ENCODE measurements at places on chromosomes 2 and 18.
A peak's percentile ranks its signal among the peaks of the same experiment; 100 is the strongest.

- no peak for DNase-seq
Measured at GRCh38 chr2:66438498-66438833, 3.5 kb downstream of the MEIS1 start.

DNA sequence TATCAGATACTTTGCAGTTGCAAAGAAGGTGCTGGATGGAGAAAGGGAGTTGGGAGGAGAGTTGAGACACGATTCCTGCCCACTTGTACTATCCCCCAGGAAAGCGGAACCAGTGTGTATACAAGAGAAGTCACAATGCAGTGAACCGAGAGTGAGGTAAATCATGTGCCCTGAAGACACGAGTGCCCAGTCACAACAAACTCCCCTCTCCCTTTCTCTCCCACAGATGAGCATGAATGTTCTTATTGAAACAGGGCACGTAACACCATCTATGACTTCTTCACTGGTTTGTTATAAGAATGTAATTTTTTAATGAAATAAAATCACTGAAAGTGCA, 155.7 kb downstream of the IRS1 start:
- DNase-seq = no peak

DNA sequence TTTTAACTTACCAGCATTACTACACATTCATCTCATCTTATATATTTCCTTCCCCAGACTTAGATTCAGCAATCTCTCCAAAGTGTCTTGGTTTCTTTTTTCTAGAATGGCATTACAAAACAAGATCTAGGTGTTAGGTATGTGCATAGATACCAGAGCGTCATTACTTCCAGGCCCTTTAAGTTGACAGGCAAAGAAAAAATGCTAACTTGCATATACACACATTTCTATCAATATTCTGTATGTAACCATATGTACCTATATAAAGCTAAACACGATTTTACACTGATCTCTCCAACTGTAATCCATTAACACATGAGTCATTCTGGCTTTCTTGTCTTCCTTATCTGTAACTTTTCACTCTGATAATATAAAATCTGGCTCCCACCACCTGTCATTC, 503.8 kb upstream of the NRXN1 start:
- no peak for DNase-seq

- DNase-seq = no peak
Measured at GRCh38 chr2:216810399-216811160, 49.3 kb downstream of the TNP1 start.

- no peak for DNase-seq
Measured at GRCh38 chr2:233063269-233063975, 3.3 kb downstream of the INPP5D start.

DNA sequence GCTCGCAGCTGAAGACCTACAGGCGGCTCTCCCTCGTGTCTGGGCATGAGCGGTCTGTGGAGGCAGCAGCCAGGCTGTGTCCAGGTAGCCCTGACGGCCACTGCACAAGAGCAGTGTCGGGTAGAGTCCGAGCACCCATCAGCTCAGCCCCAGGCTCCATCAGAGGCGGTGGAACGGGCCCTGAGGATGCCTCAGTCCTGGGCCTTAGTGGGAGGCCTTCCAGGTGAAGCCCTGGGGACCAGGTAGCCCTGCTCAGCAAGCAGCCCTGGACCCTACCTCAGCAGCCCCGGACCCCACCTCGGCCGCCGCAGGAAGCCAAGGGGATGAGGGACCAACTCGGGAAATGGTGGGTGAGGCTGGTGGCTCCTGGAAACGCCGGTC, 21.3 kb upstream of the KLF11 start:
- DNase-seq = no peak

DNA sequence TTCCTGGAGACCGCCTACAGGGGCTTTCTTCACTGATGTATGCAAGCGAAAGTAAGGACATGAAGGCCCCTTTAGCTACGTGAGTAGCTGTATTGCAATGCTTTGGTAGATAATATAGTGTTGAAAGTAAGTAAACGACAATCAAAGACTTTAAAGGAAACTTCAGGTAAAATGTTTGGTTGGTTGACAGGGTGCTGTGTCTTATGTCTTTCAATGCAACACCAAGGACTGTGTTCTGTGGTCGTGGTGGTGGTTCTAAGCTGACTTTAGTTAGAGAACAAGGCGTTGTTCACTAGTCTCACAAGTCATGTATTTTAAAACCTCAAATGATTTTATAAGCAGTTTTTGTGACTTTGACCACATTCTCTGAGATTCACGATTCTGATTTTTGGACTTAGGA, 58.0 kb upstream of the CABYR start:
- no peak for DNase-seq

DNA sequence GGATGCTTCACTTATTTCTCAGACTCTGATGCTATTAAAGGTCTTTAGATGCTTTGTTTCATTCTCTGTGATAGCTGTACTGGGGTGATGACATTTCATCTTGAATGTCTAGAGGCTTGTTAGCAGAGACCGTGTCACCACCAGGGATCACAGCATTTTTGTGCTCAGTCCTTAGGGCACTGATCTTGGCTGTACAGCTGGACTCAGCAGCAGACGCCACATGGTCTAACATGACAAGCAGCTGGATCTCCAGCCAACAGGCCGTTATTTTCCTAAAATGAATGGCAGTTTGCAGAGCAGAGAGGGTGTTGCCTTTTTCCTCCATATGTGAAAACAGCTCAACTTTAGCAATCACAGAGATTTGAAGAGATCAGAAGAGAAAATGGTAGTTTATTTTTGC, 491.8 kb downstream of the CDH2 start:
- DNase-seq = no peak

- DNase-seq = no peak
Measured at GRCh38 chr2:23135481-23136100, 249.4 kb upstream of the KLHL29 start.

DNA sequence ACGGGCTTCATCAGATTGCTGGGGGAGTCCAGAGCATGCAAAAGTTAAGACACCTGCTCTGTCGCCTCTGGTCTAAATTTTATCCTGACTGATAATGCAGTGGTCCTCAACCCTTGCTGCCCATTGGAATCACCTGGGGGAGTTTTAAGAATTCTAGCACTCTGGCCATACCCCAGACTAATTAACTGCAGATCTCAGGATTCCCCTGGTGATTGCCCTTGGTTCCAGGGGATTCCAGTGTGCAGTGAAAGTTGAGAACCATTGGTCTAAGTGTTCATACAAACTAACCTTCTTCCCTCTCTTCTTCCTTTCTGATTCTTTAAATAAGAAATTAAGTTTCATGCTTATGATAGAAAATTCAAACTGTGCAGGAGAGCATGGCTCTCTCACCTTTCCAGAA, 105.7 kb upstream of the MGAT5 start:
- no peak for DNase-seq

- DNase-seq = no peak
Measured at GRCh38 chr2:151914989-151915628, 86.9 kb upstream of the ARL5A start.

- no peak for DNase-seq
Measured at GRCh38 chr2:50948681-50949080, 83.3 kb downstream of the NRXN1 start.

DNA sequence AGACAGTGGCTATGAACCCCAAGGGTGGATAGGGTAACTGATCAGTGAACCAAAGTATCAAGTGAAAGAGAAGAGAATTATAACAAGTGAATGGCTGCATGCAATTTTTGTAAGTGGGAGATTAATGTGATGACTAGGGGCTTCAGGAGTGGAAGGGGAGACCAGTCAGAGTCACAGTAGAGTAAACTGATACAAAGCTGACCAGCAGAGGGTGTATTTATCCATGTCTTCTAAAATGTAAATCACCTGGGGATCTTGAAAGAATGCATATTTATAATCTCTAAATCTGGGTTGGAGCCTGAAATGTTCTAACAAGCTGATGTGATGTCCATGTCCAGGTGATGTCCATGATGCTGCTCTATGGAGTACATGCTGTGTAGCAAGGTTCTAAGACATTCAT, 1351.3 kb upstream of the CHAC2 start:
- no peak for DNase-seq

- no peak for DNase-seq
Measured at GRCh38 chr2:183248866-183249567, 124.8 kb downstream of the NUP35 start.

- no peak for DNase-seq
Measured at GRCh38 chr2:68824831-68825230, 46.4 kb downstream of the BMP10 start.

GRCh38 chr2:204727368-204727767, 182.1 kb downstream of the PARD3B start:
- DNase-seq = no peak

GRCh38 chr2:231701456-231702373, 6.6 kb upstream of the PTMA start:
- DNase-seq = no peak

DNA sequence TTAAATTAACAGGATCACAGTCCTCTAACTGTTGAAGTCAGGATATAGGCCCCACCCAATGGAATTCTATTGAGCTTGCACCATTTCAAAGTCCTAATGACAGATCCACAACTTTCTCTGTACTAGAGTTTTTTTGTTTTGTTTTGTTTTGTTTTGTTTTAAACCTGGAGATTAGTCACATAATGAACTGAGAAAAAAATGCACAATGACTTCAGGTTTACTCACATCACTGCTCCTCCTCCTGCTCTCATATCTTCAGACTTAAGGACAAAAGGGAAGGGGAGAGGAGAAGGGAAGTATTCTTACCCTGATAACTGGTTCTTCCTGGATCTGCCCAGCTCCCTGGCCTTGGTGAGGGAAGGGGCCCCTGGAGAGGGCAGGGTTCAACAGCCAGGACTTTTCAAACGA, 208.2 kb upstream of the EPHA4 start:
- no peak for DNase-seq

DNA sequence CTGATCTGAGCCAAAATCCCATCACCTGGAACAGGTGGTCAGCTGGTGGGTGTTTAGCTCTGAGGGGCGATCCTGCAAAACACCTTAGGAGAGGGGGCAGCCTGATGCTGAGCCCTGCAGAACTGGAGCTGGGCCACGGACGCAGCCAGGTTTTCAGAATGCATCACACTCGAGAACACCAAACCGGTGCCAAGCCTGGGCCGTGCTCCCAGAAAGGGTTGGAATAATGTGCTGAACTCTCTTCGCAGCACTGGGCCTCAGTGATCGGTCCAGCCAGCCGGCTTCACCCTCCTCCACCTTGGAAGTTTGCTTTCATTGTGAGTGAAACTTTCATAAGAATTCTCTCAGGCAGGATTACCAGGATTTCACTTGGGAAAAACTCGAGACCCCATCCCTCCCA, 56.5 kb upstream of the TTC39C start:
- peak; percentile 73 for DNase-seq

DNA sequence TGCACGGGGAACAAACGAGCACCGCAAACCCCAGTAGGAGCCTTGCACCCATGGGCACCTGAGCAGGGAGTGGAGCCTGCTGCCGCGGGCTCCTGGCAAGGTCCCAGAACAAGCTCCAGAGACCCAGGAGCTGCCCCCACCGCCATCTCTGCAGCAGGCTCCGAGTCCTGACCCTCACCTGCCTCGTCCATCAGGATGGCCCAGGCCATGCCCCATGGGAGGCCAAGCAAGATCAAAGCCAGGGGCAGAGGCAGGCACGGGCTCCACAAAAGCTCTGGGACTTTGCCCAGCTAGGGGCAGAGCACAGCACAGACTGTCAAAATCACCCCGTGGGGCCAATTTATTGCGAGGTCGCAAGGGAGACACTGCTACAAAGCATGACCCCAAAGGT, 43.6 kb downstream of the GPC1 start:
- no peak for DNase-seq

DNA sequence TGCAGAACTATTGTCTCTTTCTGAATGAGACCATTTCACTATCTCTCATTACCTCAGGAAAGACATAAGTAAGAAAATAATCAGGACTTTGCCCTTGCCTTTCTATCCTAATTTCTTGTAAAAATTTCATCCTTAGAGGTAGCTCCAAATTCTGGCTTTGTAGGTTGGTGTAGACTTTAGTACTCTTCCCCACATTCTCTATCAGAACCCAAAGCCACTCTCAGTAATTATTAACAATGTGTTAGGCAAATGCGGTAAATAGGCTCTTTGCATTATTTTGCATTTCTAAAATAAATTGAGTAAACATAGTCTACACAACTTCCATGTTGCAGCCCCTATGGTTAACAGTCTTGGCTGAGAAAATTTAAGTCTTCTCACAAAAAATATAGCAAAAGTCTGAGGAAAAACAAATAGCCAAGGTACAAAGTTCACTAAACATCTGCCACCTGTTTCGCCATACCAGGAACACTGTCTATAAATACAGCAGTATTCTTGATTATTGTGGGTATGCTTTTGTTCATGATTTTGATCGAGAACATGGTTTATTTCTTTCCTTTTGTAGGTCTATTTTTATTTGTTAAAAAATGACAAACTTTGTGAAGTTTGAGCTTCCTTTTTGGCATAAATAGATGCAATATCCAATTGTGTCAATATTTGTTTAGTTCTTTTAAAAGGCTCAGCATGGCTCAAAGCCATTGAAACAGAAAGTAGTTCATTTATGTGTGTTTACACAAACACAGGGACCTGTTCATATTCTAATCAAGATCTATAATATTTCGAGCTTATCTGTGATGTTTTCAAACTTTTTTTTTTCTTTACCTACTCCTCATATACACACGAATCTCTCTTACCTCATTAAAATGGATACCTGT, 1061.5 kb downstream of the CNTNAP5 start:
- no peak for DNase-seq

DNA sequence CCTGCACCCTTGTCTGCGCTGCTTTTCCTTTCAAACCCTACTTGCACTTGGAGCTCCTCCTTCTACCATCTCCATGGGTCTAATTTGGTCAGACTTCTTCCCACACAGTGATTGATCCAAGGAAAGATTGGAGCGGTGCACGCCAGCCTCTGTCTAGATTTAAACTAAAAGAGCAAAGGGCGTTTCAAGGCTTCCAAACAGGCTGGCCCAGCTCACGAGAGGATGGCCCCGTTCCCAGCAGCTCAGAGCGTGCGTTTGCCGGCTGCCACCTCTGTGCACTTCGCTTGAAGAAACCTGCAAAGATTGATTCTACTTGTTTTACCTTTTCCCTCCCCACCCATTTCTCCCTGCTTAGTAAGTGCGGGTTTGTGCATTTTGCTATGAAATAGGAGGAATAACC, 78.8 kb upstream of the ALKAL2 start:
- no peak for DNase-seq

GRCh38 chr2:8488001-8488738, 193.7 kb upstream of the ID2 start:
- no peak for DNase-seq

GRCh38 chr2:237201461-237202287, 116.0 kb downstream of the COPS8 start:
- DNase-seq = no peak

GRCh38 chr2:9594366-9595054, 36.3 kb downstream of the YWHAQ start:
- DNase-seq = no peak

GRCh38 chr2:174877751-174878150, 113.5 kb upstream of the CHRNA1 start:
- no peak for DNase-seq

GRCh38 chr2:45024600-45025291, 15.5 kb upstream of the SIX2 start:
- DNase-seq = no peak
